ENCODE measurements at places on chromosomes 16 and 17. TPM values are rescaled to one million over a fixed set of nuclear protein-coding genes. Genes with fewer than 3 reads are reported as not detected.

GRCh38 chr17:45235416-45236281, 14.0 kb downstream of the FMNL1 start:
- no peak for DNase-seq

DNA sequence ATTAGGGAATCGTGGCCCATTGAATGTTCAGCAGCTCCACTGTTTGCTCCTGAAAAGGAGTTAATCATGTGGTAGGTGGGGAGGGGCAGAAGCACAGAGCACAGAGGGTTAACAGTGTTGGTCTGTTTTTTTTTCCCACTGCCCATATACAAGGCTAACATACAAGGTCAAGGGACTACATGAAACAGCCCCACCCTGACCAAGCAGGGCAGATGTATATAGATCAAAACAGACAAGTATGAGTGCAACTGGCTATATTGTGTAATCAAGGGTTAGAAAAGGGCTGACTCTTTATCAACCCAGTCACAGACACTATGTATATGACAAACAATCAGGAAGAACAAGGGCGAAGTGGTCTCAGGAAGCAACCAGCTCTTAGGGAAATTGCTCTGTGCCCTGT, 186.6 kb upstream of the CDH11 start:
- DNase-seq, result no peak

GRCh38 chr17:79832218-79833109, 6.8 kb downstream of the CBX4 start:
- no peak for DNase-seq

DNA sequence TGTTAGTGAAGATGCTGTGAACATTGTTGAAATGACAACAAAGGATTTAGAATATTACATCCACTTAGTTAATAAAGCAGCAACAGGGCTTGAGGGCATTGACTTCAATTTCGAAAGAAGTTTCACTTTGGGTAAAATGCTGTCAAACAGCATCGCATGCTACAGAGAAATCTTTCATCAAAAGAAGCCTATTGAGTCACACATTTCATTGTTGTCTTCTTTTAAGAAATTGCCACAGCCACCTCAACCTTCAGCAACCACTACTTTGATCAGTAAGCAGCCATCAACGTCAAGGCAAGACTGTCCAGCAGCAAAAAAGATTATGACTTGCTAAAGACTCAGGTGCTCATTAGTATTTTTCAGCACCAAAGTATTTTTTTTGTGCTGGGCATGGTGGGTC, 13.2 kb upstream of the MAP2K6 start:
- no peak for DNase-seq

- DNase-seq, result no peak
Observed at GRCh38 chr16:1272453-1273198, 16.8 kb downstream of the TPSD1 start.

DNA sequence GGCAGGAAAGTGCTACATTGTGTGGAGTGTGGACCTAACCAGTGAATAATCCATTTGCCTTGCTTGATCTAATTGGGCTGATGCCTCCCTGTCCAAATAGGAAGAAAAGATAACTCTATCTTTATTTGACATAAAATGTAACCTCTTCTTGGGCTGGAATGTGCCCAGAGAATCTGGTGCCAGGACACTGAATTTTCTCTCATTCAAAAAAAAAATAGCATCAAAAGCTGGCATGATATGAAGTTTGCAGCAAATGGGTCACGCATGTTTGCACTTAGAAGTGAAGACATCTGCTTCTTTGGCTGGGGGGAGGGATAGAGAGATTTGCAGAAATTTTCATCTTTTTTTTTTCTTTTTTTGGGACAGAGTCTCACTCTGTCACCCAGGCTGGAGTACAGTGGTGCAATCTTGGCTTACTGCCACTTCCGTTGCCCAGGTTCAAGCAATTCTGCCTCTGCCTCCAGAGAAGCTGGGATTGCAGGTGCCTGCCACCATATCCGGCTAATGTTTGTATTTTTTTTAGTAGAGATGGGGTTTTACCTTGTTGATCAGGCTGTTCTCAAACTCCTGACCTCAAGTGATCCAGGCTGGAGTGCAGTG, 478.2 kb upstream of the EEF2KMT start:
- no peak for DNase-seq

DNA sequence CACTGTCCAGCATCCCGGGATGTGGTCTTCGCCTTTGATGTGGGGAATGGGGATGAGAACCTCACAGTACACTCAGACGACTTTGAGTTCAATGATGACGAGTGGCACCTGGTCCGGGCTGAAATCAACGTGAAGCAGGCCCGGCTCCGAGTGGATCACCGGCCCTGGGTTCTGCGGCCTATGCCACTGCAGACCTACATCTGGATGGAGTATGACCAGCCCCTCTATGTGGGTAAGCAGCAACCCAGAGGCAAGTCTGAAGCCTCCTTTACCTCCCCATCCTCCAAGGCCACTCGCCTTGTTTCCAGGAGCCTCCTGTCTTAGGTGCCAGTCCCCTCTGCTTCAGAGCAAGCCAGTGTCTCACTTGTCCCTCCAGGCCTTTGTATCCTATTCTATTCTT, 10.2 kb downstream of the CNTNAP1 start:
- no peak for DNase-seq

DNA sequence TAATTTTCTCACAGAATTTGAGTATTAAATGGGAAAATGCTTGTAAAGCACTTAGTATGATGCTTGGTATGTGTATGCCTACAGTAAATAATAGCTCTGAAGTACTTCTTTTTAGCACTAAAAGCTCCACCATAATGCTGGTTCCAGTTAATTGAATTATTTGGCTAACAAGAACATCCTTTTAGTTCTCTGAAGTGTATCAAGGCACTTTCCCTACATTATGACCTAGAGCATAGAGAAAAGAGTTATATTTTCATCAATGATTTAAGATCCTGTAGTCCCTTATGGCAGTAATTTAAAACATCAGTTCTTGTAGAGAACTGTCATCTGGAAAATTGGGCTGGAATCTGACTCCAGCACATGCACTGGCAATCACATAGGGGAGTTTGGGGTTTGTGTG, 21.9 kb upstream of the PHAF1 start:
- DNase-seq, result no peak

DNA sequence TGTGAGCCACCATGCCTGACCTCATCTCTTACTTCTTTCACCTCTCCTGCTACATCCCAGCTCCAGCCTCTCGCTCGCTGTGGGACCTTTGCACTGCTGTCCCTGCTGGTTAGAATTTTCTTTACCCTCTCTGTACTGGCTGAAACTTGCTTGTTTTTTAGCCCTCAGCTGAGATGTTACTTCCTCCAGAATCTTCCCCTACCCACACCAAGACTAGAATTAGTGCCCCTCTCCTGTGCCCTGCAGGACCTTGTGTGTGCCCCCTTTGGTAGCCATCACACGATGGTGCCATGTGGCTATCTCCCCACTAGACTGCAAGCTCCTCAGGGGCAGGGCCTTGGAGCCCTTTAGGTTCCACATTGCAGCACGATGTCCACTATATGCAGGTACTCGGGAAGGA, 84.1 kb downstream of the AIPL1 start:
- peak; percentile 52 for DNase-seq

The RNU2-1 gene
- not detected for total RNA-seq

The ADGRG3 gene
- 10.3 TPM for total RNA-seq

The DVL2 gene
- 53.0 TPM for total RNA-seq

The ADAD2 gene
- total RNA-seq, result not detected

Data from vagina (tissue), 2 donors.